ENCODE measurements at places on chromosomes 1 and 21.

- DNase-seq, result no peak
Measured at GRCh38 chr1:181140891-181141290, 52.4 kb downstream of the IER5 start.

GRCh38 chr1:87451229-87451920, 122.7 kb downstream of the LMO4 start:
- peak; percentile 7 for DNase-seq

GRCh38 chr21:35077975-35078374, 28.9 kb upstream of the RUNX1 start:
- DNase-seq, result no peak

DNA sequence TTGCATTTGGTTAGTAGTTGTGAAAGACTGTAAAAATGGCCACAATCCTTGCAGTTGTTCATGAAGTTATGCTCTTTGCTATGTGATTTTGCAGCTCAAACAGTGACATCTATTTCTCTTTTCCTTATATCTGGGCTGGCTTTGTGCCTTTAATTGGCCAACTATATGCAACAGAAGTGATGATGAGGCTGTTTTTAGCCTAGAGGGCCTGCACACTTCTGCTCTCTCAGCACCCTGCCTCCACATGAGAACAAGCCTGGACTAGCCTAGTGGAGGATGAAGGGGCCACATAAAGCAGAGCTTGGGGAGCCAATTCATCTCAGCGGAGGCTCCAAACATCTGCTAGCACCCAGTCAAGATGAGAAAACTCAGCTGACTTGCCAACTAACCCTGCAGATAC, 339.8 kb downstream of the OMA1 start:
- DNase-seq, result no peak

DNA sequence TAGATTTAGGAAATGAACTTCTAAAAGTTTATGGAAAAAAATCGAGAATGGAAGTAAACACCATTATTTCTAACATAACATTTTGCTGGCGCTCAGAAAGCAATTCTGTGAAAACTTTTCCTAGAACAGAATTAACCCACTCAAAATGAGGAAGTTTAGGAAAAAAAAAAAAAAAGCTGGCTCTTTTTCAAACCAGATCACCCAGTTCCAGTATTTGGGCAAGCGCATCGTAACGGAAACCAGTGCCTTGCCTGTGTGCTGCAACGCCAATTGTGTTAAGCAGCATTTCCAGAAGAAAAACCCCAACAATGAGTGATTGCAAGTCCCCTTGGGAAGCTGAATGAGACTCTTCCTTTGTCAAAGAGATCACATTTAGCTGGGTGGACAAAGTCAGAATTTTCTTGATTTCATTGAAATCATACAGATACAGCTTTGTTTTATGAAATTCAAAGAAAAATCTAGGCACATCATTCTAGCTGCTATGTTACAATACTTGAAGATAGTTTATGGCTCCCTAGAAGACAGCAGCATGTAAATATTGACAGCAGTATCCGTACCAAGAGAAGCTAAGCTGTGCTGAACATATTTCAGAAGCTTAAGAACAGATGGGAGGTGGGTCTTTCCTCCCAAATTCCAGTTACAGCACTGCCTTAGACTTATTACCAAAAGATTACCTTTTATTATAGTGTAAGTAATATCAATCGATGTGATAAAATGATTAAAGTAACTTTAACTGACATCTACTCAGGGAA, 113.4 kb downstream of the ERG start:
- DNase-seq, result no peak
